ENCODE measurements at places on chromosomes 11 and 22.

DNA sequence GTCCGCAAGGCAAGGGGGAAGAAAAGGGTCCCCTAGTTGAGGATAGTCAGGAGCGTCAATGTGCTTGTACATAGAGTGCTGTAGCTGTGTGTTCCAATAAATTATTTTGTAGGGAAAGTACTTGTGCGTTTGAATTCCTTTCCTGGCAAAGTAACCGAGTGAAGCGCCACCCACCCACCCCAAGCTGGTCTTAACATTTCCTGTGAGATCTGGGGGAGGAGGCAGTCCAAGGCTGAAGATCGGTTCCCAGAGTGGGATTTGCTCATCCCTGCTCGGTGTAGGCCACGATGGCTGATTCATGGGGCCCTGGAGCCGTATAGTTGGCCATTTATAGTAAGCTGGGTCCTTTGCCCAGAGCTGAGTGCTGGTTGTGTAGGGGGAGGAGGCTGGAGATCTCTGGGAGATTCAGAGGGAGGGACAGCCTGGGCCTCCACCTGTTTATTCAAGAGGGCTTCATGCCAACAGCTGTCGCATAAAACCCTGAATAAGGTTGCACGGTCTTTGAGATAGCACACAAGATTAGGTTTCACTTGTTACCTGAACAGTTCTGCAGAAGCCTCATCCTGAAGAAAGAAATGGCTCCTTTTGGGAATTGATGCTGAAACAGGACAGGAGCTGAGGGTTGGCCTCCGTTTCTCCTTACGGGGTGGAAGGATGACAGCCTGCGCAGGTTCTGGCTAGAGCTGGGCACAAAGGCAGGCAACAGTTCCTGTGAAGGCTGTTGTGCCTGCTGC is 2.4 kb downstream of the ATF4 start:
- DNase-seq = no peak

- DNase-seq = no peak
Measured at GRCh38 chr22:41001722-41002122, 50.5 kb downstream of the RBX1 start.

DNA sequence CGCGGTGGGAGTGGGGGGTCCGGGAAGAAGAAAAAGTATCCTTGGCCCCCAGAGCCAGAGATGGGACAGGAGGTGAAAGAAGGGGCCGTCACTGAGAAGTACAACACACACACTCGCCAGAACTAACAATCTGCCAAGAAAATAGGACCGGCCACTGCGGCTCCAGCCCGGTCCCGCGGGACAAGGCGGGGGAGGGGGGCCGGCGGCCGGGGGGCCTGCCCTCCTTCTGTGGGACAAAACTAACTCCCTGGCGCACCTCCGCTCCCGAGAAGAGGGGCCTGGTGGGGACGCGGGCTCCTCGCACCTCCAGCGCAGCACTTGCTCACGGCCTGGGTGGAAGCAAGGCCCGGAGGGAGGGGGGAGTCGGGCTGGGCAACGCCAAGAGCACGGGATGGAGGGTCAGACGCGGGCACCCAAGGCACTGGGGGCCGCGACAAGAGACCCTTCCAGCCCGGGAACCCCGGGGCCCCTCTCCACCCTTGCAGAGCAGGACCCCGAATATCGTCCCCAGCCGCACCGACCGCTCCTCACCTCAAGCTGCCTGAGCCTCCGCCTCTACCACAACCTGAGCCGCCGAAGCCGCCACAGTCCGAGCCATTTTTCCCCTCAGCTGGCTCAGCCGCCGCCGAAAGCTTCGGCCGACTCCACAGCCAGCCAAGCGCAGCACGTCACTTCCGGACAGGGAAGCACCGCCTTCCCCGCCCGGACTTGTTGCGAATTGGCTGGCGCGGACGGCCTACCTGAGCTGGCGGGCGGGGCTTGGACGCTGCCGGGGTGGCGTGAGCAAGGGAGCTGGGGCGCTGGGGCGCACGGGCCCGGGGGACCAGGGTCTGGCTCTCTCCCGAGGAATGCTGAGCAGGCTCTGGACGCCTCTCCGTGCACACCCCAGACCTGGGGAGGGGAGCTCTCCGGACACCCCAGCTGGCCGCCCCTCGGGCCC is at the start of gene PIK3C2A:
PIK3C2A (minus strand) TSS at position 670 of the 940 bp plus-strand sequence. CDS start 38,245 bp downstream, outside the sequence.
- peak; percentile 89 for DNase-seq

DNA sequence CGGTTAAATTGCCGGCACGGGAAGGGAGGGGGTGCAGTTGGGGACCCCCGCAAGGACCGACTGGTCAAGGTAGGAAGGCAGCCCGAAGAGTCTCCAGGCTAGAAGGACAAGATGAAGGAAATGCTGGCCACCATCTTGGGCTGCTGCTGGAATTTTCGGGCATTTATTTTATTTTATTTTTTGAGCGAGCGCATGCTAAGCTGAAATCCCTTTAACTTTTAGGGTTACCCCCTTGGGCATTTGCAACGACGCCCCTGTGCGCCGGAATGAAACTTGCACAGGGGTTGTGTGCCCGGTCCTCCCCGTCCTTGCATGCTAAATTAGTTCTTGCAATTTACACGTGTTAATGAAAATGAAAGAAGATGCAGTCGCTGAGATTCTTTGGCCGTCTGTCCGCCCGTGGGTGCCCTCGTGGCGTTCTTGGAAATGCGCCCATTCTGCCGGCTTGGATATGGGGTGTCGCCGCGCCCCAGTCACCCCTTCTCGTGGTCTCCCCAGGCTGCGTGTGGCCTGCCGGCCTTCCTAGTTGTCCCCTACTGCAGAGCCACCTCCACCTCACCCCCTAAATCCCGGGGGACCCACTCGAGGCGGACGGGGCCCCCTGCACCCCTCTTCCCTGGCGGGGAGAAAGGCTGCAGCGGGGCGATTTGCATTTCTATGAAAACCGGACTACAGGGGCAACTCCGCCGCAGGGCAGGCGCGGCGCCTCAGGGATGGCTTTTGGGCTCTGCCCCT is 529 bp upstream of the CCND1 start:
- no peak for DNase-seq

DNA sequence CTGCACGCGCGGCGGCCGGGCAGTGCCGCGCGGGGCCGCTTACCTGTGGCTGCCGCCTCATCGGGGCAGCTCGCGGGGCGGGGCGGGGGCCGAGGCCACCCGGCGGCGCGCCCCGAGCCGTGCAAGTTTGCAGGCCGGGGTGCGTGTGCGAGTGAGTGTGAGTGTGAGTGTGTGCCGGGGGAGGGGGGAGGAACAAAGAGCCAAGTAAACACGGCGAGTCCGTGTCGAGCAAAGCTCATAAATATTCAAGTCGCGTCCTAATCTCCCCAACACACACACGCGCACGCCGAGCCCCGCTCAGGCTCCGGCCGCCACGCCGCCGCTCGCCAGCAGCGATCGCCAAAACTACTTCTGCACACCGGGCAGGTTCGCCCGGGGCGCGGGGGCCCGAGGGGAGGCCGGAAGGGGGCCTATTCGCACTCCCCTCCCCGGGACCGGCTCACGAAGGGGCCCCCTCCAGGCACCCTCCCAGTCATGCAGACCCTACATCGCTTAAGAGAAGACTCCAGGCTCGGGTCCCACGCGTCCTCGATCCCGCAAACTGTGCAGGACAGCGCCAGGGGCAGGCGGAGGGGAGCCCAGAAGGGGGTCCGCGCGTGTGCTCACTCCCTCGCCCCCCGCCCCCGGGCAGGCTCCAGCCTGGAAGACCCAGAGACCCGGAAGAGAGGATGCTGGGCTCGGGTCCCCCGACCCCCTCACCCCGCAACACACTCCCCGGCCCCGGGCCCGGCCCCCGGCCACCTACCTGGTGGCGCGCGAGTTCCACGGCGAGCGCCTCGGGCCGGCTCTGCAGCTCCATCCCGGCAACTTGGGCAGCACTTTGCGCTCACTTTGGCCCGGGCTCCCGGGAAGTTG is 827 bp downstream of the PHF21B start:
- no peak for DNase-seq

GRCh38 chr11:8202516-8203413 is 33.9 kb upstream of the RIC3 start:
- DNase-seq = no peak

DNA sequence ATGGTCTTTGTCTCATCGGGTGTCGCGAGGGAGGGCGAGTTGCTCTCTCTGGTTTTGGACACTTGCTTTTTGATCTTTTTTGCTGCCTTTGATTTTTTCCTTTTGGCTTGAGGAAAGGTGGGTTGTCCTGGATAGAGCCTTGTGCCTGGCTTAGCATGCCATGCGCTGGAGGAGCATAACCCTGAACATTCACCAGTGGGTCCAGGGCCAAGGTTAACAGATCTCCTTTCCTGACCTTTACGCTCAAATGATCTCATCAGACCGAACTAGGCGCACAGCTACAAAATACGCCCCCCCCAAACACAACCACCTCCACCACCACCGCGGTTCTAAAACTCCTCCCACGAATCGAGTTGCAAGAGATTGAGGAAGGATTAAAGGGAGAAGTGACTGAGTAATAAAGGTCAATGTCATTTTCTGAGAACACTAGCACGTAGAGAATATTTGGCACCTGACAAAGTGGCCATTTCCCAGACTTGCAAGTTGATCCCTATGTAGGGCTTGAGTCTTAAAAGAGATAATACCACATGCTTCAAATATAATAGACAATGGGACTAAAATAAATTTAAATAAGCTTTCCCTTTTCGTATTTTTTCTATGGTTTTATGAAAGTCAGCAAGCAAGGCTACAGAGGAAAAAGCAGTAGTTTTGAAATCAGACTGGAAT is 48.7 kb upstream of the CADM1 start:
- no peak for DNase-seq

DNA sequence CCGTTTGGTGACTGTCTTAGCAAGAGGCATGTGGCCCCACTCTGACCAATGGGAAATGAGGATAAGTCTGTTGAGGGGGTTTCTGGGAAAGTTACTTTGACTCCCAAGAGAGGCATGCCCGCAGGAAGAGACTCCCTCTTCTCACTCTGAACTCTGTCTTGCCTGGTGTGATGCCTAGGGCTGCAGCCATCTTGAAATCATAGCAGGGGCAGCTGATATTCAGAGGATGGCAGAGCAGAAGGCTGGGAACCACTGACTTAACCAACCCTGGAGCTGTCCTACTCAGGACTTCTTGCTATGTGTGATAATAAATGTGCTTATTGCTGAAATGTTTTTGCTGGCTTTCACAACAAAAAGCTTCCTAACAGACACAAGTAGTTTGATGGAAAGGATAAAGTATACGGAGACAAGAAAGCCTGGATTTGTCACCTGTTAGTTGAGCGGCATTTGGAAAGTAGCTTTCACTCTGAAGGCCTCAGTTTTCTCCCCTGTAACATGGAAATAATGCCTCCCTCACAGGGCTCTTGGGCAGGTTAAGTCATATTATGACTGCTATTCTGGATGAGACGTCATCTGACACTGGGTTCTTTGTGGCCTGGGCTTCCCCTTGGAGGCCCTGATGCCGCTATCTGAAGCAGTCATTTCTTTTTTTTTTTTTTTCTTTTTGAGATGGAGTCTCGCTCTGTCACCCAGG is 128.5 kb downstream of the CEP164 start:
- DNase-seq = no peak

- no peak for DNase-seq
Measured at GRCh38 chr11:103662880-103663279, 373.6 kb upstream of the DDI1 start.

DNA sequence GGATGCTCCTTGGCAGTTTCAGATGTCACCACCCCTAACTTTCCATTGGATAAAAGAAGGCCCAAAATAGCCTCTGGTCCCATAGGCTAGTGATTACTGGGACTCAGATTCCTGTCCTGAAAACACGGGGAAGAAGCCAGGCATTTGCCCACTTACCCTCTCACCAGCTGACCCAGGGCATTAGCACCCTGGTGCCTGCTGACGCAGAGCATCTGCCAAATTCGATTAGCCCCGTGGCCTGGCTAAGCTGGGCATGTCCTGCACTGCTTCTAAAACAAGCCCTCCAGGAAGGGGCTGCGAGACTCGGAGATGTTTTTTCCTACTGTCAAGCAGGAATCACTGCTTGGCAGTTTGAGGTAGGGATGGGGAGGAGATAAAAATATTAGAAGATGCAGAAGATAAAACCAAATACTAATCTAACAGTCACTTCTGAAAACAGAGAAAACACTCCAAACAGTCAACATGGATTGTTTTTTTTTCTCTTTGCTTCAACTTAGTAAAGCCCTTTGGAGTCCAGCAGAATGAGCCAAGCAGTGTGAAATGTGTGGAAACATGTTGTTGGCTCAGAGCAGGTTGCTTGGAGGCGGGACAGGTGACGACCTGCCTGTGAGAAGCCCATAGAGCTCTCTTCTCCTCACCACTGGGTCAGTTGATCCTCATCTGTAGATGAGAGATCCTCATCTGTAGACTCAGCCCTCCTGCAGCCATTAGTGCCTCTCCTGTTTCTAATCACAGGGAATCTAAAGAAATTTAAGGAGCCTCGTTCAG is 54.0 kb downstream of the BDNF start:
- DNase-seq = no peak

DNA sequence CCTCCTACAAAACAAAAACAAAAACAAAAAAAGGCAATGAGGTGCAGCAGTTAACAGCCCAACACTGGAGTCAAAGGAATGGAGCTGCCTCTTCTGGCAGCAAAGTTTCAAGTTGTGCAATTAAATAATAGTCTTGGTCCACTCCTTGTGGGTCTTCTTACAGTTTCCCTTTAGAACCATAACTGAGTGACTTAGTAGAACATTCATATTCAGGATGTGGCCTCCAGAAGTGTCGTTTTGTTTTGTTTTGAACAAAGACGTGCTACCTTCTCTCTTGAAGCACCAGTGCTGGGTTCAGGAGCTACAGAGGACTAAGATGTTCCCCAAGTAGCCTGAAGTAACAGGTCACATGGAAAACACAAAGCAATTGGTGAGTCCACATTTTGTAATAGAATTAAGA is 2.0 kb upstream of the JAML start:
- DNase-seq = no peak

GRCh38 chr11:44709281-44709562 is 17.5 kb upstream of the TSPAN18 start:
- no peak for DNase-seq

DNA sequence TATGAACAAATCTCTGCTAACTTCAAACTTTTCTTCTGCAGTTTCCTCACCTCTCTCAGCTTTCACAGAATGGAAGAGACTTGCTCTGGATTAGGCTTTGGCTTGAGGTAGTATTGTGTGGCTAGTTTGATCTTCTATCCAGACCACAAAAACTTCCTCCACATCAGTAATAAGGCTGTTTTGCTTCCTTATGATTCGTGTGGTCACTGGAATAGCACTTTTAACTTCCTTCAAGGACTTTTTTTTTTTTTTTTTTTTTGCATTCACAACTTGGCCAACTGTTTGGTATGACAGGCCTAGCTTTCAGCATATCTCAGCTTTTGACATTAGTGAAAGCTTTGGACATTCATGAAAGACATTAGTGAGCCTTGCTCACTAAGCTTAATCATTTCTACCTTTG is 47.5 kb upstream of the LRRC55 start:
- no peak for DNase-seq

DNA sequence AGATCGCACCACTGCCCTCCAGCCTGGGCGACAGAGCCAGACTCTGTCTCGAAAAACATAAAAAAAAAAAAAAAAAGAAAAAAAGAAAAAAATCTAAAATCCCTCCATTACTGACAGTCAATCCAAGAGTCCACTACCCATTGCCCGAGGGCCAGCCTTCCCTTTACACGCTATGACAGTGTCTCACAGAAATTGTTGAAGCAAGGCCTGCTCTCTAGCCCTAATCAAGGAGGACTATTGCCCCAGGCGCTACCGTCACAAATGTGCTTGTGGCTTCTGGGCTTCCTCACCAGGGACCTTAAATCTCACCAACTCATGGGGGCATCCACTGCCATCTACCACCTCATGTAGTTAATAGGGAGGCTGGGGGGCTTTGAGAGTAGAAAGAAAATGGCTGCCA is 49.9 kb downstream of the UBASH3B start:
- no peak for DNase-seq

- DNase-seq = no peak
Measured at GRCh38 chr11:83272627-83273026, 13.5 kb downstream of the CCDC90B start.

All from activated CD4-positive, alpha-beta T cell treated with anti-CD3 and anti-CD28 coated beads for 24 hours (primary cell).